ENCODE measurements at places on chromosomes 6 and 20.
A peak's percentile ranks its signal among the peaks of the same experiment; 100 is the strongest.

DNA sequence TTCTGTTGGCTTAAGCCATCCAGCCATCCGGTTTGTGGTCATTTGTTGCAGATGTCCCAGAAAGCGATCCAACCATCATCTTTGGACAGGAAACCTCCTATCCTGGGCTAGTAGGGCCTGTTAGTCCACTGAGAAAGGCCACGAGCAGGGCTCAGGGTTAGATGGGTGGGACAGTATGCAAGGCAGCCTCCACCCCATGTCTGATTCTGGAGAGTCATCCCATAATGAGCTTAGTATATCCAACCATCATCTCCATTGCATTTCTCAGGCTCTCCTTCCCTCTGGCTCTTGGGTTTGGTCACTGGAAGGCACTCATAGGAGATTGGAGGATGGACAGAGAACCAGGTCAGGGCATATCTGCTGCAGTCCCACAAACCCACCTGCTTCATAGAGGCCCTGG is 117.8 kb downstream of the LRFN2 start:
- DNase-seq, result no peak

GRCh38 chr6:134079406-134079921 is 27.0 kb upstream of the SLC2A12 start:
- DNase-seq, result no peak

GRCh38 chr6:82924799-82925535 is 140.7 kb downstream of the UBE3D start:
- DNase-seq, result no peak

DNA sequence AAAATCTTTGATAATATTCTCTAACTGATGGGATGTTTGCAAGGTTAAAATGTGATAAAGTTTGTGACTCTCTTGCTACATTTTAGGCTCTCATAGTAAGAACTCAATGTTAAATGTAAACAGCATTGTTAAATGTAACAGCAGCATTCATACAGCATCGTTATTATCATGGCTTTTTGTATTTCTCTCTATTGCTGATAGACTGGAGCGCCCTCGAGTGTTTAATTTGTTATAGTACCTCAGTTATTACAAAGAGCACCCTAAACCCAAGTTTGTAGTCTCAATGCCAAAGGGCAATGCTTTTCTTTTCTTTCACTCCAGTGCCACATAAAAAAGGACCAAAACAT is 14.9 kb upstream of the TTPAL start:
- DNase-seq, result no peak

GRCh38 chr20:6746901-6747609 is 20.4 kb upstream of the BMP2 start:
- DNase-seq, result no peak

DNA sequence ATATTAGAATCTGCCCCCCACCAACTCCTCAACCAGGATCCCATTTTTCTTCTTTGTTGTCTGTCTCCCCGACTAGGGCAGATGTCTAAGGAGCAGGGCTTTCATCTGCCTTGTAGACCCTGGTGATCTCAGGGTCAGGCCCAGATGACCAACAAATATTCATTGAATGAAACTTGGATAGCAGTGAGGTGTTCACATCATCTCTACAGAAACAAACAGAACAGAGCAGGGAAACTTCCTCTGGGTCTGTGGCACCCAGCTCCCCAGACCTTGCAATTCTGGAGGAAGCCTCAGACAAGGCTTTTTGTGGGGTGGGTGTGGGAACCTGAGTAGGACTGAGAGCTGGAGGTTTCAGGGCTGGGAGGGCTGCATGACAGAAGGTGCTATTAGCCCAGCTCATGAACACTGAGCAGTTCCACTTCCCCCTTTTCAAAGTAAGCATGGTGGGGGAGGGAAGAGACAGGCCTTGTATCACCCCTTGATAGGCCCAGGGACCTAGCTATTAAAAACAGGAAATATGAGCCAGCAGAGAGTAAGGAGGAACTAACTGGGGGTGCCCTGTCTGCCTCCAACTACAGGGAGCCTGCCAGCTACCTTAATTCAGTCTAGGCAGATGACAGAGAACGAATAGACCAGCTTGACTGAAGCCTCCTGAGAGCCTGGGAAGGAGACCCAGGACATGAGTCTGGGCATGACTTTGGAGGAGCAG is 37.3 kb upstream of the TOP1 start:
- DNase-seq, result no peak

DNA sequence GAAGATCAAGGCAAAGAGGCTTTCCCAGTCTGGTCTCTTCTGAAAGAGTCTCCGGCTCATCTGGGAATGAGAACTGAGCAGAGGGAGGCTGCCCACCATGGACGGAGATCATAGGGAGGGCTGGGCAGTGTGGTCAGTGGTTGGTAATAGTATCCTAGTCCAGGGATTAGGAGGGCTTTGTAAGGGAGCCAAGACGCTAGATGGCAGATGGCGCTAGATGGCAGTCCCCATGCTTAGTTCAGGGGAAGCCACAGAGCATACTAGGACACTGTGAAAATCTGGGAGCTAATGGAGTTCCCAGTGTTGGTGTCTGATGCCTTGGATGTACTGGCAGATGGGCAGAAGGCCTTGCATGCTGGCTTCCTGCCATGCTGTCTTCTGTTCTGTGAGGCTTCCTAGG is 21.7 kb upstream of the DAAM2 start:
- no peak for DNase-seq

DNA sequence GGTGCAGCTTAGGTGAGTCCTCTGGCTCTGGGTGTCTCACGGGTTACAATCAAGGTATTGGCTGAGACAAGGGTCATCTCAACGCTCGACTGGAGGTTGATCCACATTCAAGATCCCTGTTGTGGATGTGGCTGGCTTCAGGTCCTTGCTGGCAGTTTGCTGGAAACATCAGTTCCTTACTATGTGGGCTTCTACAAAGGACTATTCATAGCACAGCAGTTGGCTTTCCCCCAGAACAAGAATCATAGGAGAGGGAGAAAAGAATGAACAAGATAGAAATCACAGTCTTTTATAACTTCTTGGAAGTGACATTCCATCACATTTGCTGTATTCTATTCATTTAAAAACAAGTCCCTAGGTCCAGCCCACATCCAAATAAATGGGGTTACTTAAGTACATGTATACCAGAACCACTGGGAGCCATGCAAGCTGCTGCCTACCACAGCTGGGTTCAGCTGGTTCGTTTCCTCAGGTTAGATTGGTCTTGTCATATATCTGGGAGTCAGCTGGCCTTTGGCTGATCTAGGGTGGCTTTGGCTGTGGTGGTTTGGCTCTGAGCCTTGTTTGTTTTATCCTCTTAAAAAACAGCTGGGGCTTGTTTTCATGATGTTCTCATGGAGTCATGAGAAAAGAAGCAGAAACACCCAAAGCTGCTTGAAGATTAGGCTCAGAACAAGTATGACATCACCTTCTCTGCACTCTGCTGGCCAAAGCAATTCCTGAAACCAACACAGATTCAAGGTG is 433.2 kb upstream of the SPTLC3 start:
- peak; percentile 77 for DNase-seq

DNA sequence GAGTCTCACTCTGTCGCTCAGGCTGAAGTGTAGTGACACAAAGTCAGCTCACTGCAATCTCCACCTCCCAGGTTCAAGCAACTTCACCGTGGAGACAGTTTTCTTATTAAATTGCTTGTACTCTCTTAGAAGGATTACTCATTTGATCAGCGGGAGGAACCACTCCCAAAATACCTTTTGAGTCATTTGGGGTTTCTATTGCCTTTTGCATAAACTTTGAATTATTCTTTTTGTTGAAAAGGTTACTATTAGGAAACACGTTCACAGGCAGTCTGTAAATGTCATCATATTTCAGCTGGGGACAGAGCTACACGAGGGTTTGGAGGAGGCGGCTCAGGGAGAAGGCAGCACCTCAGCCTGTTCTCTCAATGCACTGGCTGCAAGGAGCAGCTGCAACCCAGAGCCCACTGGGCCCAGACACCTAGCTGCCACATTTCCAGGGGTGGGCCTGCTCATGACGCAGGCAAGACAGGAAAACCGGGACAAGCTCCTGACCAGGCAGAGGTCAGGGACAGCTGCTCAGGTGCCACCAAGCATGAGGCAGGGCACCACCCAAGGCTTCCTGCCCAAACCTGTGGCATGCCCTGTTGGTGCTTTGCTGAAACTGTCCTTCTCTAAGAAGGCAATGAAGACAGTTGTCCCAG is 205.9 kb downstream of the BMP7 start:
- DNase-seq, result no peak

DNA sequence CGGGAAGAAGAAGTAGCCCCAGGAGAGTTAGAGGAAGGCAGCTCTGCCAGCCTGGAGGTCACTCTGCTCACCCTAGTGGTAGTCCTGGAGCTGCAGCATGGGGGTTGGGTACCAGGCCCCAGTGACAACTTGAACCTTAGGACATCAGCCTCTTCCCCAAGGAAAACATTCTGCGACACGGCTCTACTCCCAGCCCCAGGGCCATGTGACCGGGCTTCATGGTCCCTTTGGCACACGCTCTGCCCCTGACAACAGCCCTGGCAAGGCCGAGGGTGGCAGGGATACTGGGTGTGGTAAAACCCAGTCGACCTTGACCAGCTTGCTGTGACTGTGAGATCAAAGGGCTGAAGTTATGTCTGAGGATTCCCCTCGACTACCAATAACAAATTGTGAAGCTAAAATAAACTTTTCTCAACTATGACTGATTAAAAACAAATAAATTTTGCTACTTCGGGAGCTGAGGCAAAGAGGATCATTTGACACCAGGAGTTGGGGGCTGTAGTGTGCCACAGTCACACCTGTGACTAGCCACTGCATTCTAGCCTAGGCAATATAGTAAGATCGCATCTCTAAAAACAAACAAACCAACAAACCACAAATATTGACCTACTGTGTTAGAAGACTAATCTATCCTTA is 24.4 kb upstream of the ARID1B start:
- DNase-seq, result no peak

DNA sequence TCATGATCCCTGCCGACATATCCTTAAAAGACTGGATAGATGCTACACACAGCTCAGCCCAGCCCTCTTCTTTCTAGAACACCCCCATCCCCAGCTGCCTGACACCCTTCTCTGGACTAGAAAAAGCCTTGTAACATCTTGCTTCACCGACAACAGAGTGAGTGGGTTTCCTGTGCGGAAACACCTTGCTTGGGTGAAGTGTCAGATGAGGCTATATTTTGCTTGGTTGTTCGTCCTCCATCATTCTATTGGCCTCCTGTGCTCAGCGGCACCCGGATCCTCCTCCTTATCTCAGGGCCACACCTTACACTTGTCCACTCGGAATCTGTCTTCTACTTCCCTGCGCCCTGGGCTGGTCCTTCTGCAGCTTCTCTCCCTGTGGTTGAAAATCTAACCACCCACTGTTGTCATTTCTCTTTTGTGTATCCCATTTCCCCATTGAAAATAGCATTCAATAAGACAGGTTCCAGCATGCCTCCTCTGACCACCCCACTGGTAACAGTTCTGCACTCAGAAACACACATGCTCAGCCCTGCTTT is 101.3 kb upstream of the MLN start:
- no peak for DNase-seq

DNA sequence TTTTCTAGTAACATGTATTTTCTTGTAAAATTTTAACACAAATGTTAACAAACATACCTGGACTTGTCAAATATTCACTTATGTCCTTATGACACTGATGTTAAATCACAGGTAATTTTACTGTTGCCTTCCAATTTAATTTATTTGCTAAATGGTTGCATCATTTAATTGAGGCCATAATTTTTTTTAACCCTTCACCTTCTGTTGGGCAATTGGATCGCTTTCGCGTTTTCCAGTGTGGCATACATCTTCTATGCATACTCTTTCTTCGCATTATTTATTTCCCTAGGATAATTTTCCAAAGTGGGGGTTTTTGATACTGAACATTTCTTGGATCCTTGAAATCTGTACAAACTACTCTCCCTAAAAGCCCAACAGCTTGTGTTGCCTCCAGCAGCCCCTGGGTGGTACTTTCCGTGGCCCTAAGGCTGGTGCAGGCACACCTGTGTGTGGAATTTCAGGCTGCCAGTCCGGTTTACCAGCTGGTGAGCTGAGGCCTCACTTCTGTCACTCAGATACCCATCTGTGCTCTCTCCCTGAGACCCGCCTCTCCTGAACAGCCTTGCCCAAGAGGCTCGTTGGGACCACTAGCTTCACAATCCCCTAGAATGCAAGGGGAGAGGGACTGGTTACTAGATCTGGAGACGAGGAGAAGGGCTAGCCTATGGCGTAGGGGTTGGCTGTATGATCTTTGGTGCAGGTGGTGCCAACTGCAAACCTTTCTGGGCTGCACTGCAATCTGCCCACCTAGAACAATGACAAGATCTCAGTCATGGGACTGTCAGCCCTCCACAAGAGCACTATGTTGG is 11.2 kb upstream of the C20orf144 start:
- no peak for DNase-seq

DNA sequence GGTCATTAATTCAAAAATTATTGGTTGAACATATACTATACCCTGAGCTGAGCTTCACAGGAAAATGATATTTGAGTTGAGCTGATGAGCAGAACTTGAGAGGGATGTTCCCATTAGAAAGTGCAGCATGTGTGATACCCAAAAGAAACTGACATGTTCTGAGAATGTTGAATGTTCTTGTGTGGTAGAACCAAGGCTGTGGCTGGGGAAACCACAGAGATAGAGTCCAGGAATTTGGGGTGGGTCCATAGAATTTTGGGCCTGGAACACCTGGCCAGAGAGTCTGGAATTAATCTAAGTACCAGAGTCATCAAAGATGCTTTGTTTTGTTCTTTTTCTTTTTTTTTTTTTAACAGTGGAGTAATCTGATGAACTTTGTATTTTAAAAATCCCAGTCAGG is 88.7 kb downstream of the TBX18 start:
- DNase-seq, result no peak

DNA sequence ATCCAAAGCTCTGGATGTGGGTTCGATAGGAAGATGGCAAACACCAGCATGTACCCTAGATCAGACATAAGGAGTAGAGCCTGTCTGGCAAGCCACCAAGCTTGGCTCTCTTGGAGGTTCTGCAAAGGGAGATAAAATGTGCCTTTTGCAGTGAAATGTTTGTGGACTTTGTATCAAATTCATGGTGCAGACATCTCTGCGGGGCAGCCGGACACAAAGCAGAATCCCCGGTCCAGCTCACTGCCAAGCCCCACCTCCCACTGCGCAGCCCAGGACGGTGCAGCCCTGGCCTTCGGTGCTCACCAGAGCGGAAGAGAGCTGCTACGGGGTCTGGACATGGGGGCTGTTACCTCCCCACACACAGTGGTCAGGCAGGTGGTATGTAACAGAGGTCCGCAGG is 333.6 kb upstream of the JARID2 start:
- DNase-seq, result no peak

- peak; percentile 14 for DNase-seq
Observed at GRCh38 chr20:4883051-4883450, 118.3 kb downstream of the SLC23A2 start.

DNA sequence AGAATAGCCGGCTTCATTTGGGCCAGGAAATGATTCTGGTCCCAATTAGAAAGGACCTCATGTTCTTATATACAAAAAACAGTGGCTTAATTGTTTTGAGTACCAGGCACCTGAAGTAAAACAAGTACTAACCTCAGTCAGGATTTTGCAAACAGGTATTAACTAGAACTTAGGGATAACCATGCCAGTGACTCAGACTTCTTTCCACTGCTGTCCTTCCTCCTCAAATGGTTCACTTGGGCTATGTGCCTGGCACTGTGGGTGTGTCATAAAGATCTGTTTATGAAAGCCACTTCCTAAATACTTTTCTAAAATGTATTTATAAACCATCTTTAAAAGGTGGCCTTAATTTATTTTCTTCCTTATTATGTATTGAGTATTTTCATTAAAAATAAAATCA is 10.7 kb downstream of the CLDN20 start:
- no peak for DNase-seq

- no peak for DNase-seq
Observed at GRCh38 chr20:50673466-50674137, 17.7 kb downstream of the RIPOR3 start.

- DNase-seq, result no peak
Observed at GRCh38 chr6:10618409-10618808, 76.0 kb downstream of the C6orf52 start.

Measured in coronary artery (tissue), 2 donors.